ENCODE measurements at places on chromosomes 12 and 14. TPM values are rescaled to one million over a fixed set of nuclear protein-coding genes. Genes with fewer than 3 reads are reported as not detected.

DNA sequence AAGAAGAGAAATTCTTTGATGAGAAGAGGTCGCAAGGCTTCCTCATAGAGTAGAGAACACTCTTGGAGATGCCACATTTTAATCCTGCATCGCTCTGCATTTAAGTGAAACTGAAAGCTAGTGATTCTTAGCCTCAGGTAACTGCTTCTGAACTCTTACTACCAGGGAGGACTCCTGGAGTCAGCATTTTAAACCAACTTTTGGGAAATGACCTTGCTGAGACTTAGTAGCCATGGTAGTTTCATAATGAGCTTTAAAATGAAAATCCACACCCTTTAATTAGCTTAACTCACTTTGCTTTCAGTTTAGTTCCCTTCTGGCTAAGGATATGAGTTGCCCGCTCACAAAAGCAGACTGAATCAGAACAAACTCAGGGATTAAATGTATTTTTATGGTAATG lies 80.3 kb downstream of the SYNE2 start:
- DNase-seq: no peak

GRCh38 chr12:70068743-70069142 lies 174.5 kb upstream of the CNOT2 start:
- DNase-seq: no peak

DNA sequence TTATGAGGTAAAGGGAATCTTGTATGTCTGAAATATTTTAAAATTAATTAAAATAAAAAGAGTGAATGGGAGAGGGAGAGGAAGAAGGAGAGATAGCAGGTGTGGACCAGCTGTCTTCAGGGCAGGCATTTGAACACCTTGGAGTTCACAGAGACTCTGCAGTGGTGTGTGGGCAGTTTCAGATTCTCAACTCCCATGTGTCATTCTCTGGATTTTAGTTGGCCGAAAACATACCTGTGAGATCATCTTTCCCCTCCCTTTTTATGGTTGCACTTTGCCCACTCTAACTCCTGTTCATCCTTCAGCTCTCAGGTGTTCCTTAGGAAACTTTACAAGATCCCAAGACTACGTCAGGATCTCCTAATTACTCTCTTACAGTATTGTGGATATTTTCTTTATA lies 108.1 kb downstream of the ERC1 start:
- DNase-seq: no peak

GRCh38 chr14:89672636-89673511 lies 255.8 kb upstream of the FOXN3 start:
- DNase-seq: no peak

DNA sequence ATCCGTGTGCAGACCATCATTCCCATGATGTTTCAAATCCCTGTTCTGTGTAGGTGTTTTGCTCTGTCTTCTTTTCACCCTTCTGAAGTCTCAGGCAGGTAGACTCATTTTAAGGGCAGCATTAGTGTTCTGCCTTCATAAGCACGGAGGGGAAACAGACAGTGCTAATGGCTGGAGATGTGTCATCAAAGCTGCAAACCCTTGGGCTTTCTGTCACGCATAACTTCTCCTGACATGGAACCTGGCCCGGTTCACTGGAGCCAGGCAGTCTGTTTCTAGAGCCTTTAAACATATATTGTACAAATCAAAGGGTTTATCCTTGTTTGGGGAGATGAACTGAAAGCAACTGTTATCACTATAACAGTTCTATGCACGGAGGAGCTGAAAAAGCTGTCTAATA lies 141.4 kb downstream of the TMEM132D start:
- DNase-seq: no peak

AMN gene
- 0.11 TPM for polyA plus RNA-seq

GRCh38 chr14:38835874-38836273 lies 267.2 kb downstream of the SEC23A start:
- no peak for DNase-seq

- DNase-seq: peak; percentile 59
These were observed 9.5 kb upstream of the CSAD start for GRCh38 chr12:53190108-53190729.
